Femur (tissue), 1 donor: ENCODE measurements at places on chromosomes 6 and 20.
A peak's percentile ranks its signal among the peaks of the same experiment; 100 is the strongest.

GRCh38 chr6:12102350-12102749 is 90.2 kb downstream of the HIVEP1 start:
- no peak for DNase-seq

DNA sequence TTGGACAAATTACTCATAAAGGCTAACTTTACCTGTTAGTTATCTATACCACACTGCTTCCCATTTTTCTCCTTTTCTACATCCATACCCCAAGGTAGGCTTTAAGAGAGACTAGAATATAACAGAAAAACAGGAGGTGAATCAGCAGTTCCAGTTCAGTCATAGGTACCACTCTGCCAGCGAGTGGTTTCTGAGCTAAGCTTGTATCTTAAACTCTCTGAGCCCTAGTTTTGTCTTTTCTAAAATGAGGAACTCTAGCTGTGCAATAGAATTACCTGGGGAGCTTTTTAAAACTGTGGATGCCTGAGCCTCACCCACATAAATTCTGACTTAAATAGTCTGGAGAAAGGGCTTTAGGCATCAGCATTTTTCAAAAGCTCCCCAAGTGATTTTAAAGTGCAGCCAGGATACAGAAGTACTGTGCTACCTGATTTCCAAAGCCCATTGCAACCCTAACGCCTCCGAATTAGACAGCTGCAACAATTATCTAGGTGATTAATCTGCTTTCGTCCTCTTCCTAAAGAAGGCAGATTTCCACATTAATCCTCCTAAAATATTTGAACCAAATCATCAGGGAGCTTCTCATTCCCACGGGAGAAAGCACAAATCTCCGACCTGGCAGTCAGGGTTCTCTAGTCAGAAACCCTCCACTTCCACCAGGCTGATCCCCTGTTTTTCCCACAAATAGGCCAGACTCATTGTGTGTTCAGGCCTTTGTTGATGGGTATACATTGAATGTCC is 37.4 kb upstream of the RPL7L1 start:
- DNase-seq: no peak

DNA sequence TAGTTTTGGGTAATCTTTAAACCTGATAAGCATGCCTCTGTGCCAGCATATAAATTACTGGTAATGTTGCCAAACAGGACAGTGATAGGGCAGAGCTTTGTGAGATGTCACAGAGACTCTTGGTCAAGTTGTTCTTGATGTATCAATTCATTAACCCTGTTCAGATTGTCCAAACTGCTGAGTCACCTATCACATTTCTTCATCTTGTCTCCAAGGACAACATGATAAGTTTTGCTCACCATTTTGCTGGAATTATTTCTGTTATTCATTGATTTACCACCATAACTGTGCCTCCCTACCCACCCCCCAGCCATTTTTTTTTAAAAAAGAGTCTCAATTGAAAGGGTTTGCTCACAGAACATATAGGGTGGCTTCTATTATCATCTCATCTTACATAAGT is 19.5 kb upstream of the GMNN start:
- no peak for DNase-seq

DNA sequence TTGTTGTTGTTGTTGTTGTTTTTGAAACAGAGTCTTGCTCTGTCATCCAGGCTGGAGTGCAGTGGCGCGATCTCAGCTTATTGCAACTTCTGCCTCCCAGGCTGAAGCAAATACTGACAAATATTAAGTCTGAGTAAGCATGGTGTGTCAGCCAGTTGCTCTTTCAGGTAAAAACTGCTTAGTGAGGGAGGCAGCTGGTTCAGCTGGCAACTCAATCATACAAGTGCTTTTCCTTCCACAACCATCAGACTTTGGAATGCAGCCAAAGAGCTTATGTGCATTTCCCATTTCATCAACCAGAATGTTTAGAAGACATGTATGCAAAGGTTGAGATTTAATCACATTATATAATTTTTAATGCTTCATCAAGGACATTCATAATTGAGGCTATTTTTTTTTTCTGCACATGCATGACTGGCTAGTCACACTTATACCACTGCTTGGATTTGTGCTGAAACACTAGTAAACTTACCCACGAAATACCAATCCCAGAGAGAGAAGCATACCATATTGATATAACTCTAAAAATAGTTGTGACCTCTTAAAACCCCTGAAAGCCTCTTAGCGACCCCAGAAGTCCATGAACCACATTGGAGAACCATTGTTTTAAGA is 56.0 kb downstream of the CLIC5 start:
- no peak for DNase-seq

DNA sequence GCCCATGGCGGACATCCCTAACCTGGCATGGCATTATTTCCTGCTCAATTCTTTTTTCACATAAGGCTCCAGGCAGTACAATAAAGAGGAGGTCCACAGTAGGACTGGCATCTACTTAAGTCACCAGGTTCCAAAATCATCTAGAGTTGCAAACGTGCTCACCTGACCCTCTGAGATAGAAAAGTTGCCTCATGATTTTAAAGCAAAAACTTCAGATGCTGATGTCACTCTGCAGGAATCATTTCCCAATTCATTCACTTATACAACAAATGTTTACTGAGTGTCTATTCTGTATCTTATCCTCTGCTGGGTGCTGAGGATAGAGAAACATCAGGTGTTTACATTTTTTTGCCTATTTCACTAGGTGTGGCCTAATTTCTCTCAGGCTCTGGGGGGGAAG is 2.2 kb downstream of the ADGRF4 start:
- DNase-seq: no peak

DNA sequence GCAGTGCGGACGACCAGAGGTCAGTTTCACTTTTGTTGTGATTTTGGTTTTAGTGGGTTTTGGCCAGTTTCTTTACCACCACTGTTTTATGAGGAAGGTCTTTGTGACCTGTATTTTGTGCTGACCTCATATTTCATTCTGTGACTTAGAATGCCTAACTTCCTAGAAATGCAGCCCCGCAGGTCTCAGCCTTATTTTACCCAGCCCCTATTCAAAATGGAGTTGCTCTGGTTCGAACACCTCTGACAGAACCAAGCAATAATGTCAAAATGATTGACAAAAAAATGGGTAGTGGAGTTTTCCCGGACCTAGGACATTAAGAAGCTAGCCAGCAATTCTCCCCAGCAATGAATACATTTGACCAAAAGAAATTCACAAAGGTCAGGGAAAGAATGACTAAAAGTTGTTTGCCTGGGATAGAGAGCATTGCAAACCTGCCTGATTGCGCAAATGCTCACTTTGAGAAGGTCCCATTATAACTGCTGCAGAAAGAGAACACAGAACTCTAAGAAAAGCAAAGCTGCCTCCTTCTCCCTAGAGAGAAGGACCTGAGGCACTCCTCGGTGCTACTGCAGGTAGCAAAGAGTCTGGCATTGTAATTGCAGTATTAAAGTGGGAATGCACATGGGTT is 288.8 kb downstream of the ADGB start:
- no peak for DNase-seq

DNA sequence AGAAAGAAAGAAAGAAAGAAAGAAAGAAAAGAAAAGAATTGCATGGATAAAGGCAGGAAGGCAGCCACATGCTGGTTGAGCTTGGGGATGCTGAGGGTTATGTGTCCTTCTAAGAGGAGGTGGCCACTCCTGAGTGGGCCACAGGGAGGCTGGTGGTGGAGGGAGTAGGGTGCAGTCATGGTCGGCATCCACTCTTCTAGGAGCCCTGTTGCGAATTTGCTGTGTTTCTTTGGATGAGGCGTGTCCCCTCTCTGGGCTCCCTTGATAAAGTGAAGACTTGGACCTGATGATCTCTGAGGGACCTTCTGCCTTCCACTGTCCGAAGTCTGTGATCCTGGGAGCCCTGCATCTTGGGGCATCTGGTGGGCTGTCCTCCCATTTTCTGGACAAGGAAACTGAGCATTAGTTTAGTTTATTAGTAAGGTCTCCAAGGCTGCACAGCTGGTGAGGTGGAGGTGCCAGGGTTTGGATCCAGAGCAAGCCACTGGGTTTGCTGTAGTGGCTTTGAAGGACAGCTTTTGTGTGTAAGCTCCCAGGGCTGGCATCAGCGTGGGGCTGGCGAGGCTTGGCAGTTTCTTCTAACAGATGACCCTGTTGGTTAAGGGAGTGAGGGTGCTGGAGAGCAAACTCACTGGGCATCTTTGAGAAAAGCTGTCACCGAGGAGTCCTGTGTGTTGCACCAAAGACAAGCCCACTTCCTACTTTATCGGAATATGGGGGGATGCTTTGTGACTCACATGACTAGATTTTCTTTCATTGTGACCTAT is 4.3 kb downstream of the DLGAP4 start:
- DNase-seq: no peak

DNA sequence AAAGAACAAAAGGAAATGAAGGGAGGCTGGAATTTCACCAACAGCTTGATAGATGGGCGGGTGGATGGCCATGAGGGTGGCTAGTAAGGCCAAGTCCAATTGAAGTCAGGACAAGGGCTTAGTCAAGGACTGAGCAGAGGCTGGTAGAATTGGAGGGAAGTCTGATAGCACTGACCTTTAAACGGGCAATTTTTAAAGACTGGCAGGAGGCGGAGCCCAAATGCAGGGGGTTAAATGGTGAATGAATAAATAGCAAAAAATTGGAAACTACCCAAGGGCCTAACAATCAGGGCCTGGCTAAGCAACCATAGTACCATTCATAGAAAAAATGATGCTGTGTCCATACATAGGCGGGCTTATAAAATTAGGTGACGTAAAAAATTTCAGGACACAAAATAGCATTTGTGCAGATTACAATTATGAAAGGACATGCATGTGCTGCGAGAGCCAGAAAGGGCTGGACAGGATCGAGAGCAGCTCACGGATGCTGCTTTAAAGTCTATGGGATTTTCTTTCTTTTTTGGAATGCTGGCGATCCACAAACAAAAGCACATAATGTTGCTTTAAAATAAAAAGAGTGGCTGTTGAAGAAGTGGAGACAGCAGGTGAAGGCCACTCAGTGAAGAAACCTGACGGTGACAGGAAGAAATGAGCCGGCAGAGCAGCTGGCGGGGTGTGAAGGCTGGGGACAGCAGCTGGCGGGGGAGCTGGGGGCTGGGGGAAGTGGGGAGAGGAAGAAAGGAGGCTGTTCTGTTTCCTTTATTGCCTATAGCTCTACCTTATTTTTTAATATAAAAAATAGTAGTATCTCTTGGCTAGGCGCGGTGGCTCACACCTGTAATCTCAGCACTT is 42.8 kb upstream of the TAF8 start:
- DNase-seq: peak; percentile 65

- no peak for DNase-seq
Observed at GRCh38 chr20:48211238-48211637, 426.0 kb upstream of the SULF2 start.

DNA sequence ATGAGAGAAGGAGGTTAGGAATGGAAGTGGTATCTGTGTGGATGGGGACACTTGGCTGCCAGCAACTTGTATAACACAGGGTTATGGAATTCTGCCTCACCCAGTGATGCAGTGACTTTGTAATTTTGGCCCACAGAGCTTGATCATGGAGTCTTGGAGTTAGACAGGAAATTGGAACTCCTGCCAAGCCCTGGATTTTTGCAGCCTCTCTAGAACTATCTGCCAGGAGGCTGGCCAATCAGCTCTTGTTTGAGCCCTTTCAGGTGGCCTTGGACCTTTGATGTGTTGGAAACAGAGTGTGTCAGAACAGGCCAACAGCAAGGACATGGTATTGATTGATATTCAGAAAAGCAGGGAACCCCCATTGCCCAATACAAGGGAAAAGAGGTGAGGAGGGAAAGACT is 157.7 kb upstream of the GGTLC1 start:
- DNase-seq: no peak

DNA sequence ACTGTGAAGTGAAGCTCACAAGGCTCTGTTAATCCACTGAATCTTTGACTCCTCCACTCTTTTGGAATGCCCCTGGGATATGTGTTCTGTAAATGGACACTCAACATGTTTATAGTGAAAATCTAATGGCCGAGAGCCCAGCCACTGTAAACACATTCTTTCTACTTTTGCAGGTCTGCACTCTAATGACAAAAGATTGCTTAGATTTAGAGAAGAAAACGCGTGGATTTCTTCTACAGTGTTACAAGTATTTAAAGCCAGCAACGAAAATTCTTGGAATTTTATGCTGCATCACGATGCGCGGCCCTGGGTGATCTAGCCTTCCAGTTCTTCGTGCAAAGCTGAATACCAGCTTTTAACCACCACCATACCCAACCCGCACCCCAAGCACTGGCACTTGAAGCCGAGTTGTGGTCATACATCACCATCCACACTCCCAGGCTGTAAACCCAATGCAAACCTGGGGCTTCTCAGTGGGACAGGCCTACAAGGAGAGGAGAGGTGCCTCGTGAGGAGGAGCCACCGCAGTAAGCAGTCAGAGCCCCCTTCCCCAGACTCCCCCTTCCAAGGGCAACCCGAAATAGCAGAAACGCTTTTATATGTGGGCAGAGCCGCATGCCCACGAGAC is 3.7 kb upstream of the FOXO3 start:
- no peak for DNase-seq

DNA sequence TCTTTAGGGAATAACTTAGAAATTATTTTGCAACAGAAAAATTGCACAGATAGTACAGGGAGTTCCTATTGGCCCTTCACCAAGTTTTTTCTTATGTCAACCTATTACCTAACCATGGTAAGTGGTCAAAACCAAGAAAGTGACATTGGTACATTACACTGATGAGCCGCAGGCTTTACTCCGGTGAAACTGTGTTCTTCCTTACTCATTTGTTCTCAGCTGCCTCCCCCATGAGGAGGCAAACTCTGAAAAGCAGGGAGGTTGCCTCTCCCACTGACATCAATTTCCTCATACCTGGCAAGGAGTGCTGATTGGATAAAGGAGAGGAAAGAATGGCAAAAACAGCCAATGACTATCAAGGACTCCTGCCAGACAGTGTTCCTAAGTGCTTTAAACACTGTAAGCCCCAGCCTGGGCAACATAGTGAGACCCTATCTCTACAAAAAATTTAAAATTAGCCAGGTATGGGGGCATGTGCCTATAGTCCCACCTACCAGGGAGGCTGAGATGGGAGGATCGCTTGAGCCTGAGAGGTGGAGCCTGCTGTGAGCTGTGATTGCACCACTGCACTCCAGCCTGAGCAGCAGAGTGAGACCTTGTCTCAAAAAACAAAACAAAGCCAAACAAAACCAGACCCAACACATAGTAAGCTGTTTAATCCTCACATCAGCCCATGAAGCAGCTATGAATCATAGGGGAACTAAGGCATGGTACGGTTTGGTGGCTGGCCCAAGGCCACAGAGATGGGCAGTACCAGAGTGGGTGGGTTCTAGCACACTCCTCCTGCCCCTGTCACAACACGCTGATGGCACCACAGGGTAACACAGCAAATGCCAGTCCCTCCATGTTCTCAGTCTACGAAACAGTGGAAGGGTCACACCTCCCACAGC is 24.7 kb downstream of the C20orf203 start:
- DNase-seq: no peak
